AG10803 (cell line): ENCODE measurements at places on chromosomes 7 and 10.
A peak's percentile ranks its signal among the peaks of the same experiment; 100 is the strongest.

GRCh38 chr7:24980534-24981170, 674 bp upstream of the OSBPL3 start:
- peak; percentile 38 for DNase-seq

- DNase-seq = no peak
These were observed 448.1 kb downstream of the GRM8 start for GRCh38 chr7:126804604-126805003.

DNA sequence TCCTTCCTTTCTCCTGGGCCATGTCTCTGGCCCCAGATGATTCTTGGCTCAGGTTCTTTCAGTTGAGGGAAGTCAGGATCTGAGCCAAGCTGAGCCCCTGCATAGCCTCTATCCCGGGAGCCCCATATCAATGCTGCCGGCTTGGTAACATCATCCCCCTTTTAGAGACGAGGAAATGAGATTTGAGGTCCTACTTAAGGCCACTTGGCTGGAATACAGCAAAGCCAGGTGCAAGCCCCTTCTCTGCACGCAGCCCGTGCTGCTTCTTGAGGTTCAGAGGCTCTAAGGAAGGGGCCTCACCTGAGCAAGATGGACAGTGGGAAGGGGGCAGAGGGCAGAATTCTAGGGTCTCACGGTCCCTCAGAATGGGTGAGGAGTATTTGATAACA, 2.4 kb upstream of the IRF5 start:
- DNase-seq = no peak

- no peak for DNase-seq
These were observed 32.0 kb downstream of the CCDC186 start for GRCh38 chr10:114142018-114142417.

DNA sequence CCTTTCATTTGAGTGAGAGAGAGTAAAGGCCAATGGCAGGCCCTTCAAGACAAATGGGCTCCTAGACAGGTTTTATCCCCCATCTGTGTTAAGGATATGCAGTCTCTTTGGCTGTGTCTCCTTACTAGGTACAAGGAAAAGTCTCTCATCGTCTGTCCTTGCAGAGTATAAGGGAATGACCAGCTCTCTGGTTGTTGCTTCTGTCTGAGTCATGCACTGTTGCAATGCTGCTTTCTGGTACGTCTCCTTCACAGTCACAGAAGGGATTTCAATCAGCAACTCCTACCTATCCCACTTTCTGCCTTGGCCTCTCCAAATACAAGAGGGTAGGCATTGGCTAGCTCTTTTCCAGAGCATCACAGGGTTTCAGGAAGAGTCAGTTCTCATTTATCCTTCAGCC, 48.1 kb downstream of the CTTNBP2 start:
- DNase-seq = peak; percentile 29
